Amniotic stem cell (primary cell): ENCODE measurements at places on chromosomes 13 and 19.

- no peak for DNase-seq
Observed at GRCh38 chr19:20162821-20163220, 4.2 kb upstream of the ZNF486 start.

DNA sequence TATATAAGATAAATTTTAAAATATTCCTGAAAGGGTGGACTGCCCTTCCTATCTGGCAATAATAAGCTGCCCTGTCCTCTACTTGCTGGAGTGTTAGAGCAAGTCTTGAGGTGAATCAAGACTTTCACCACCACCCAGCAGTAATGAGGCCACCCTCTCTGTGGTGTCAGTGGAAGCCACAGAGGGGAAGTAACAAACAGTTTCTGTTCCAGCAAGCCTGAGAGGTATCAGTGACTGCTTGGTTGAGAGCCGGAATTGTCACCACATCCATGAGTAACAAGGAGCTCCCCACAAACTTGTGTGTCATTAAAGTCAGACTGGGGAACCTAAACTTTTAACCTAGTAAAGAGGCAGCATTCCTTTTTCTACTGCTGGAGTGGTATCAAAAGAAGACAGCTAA, 532.7 kb upstream of the SPRY2 start:
- DNase-seq: no peak

DNA sequence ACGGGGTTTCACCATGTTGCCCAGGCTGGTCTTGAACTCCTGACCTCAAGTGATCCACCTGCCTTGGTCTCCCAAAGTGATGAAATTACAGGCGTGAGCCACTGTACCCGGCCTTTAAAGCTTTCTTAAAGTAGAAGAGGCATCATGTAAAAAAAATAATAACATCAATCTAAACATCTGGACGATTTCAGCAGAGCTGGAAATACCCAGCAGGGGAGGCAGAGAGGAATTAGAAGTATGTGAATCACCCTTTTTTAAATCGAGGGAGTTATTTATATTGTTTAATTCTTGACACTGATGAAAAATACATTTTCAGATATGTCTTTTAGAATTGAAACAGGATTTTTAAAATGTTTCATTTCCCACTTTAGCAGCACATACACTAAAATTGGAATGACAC, 37.4 kb upstream of the MTIF3 start:
- DNase-seq: no peak

DNA sequence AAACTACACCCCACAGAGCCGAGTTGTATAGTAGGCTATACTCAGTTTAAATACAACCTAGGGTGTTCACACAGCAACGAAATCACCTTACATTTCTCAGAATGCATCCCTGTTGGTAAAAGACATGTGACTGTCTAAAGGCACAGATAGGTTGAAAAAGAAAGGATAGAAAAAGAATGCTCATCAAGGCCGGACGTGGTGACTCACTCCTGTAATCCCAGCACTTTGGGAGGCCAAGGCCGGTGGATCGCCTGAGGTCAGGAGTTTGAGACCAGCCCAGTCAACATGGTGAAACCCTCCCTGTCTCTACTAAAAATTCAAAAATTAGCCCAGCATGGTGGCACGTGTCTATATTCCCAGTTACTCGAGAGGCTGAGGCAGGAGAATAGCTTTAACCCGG, 3.8 kb upstream of the IL17D start:
- no peak for DNase-seq

DNA sequence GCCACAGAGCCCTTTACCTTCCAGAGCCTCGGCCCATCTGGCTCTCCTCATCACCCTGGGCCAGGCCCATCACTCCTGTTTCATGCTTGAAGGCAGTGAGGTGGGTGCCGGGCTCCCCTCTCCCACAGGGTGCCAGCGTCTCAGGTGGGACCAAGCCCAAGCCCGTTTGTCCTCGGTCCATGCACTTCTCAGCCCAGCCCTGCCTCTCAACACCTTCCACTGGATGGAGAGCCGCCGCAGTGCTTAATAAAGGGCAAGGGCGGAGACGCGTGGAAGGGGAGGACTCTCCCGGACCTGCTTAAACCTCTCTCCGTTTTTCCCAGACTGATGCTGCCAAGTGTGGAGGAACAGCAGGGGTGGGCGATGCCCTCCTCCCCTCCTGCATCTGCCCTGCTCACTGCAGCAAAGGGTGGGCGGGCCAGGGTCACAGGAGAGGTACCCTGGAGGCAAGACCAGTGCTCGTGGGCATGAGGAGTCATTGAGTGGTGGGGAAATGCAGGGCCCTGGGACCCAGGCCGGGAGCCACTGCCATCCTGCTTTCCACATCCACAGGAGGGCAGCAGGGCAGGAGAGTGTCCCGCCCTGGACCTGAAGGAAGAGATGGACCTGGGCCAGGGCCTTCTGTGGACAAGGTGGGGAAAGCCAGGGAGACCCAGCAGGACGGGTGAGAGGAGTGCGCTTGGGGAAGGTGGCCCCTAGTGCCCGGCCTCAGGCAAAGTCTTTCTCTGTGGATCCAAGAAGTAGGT, 9.7 kb upstream of the ATP11A start:
- DNase-seq: no peak

GRCh38 chr19:45477713-45478453, 10.1 kb downstream of the FOSB start:
- peak; percentile 79 for DNase-seq

DNA sequence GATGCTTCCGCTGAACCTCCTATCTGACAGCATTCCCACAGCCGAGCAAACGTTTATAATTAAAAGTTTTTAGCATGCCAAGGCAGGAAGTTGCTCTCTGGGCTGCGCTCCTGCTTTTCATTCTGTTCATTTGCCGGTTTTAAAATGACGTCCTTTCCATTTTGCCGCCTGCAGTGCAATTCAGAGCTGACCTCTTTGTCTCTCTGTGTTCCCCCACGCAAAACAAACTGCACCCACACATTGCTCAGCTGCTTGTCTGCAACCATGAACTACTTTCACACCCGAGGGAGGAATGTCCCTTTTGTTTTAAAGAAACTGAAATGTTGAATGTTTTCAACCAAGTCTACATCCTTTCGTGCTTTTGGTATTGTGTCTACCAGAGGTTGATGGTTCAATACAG, 416.5 kb downstream of the EFNB2 start:
- no peak for DNase-seq

DNA sequence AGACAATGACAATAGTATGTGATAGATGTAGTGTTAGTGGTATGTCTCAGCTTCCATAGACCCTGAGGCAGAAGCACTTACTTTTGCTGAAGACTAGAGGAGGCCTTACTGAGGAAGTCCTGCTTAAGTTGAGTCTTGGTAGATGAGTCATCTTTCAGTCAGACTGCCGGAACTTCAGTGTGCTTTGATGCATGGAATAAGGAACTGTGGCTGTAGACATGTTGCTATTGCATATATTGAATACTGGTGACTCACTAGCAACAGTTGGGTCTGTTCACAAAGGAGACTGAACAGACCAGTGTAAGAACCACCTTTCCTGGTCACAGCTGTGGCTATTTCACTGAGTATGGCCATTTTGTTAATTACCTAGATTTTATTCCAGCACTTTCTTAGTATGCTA, 1000.6 kb downstream of the OLFM4 start:
- DNase-seq: no peak

GRCh38 chr19:36215276-36216123, 594 bp downstream of the ZNF146 start:
- peak; percentile 9 for DNase-seq

GRCh38 chr13:89610331-89610730, 1737.2 kb upstream of the MIR17HG start:
- DNase-seq: no peak

GRCh38 chr13:28817204-28817603, 2.9 kb upstream of the MTUS2 start:
- DNase-seq: no peak

- no peak for DNase-seq
Observed at GRCh38 chr19:3981373-3981735, 3.9 kb downstream of the EEF2 start.

DNA sequence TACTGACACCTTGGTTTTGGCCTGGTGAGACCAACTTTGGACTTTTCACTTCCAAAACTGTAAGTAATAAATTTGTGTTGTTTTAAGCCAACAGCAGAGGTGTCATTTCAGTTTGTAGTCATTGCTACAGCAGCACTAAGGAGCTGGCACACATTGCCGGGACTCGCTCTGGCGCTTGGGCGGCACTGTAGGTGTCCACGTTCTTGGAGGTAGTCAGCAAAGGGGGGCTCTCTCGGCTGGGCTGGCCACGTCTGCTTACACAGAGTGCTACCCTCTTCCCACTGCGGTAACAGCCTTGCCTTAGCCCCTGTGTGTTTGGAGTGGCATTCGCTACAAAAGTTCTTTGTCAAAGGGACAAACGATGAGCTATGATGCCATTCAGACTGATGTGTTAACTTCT, 44.7 kb downstream of the HTR2A start:
- DNase-seq: no peak

GRCh38 chr13:36158611-36159010, 27.4 kb upstream of the DCLK1 start:
- no peak for DNase-seq

GRCh38 chr13:106121173-106121754, 414.2 kb downstream of the EFNB2 start:
- no peak for DNase-seq

GRCh38 chr13:47896546-47896945, 104.5 kb downstream of the SUCLA2 start:
- DNase-seq: no peak
